ENCODE measurements at places on chromosomes 13 and 19. TPM values are rescaled to one million over a fixed set of nuclear protein-coding genes. Genes with fewer than 3 reads are reported as not detected.

MAMSTR gene
- total RNA-seq = 0.32 TPM

DNA sequence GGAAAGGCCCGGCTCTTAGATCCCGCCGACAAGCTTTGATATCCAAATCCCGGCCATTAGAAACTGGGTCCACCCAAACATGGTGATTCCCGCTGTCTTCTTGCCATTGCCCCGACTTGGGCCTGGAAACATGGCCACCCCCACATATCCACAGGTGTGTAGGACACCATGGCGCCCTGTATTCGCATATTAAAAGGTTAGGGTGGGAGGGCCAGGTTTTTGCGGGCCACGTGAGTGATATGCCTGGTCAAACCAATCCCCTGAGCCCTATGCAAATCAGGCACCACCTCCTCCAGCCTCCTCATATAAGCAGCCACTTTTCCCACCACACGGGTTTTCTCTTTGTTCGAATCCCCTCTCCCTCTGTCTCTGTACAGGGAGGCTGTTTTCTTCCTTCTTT, 766.4 kb downstream of the UQCRFS1 start:
- no peaks in the 10 kb centered on the region for H3K36me3 ChIP-seq
- DNase-seq = no peak
- H3K4me3 ChIP-seq = no peak overlapping the region
- no peak overlapping the region for H3K27ac ChIP-seq

DNA sequence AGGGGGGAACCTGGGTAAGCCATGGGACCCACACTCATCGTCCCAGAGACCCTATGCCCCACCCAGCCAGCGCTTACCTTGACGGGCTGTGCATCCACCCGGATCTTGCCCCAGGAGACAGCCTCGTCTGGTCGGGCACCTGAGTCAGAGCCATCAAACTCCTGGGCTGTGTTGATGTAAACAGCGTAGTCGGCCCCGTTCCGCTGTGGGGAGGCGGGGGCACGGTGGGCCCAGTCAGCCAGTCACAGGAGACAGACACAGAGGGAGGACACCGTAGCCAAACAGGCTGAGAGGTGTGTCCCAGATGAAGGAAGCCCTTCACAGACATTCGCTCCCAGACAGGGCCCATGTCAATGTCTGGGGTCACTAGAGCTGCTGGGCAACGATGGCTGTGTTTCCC, 5.7 kb downstream of the DHPS start:
- DNase-seq = no peak
- H3K4me1 ChIP-seq = no peaks in the 10 kb centered on the region
- no peak overlapping the region for H3K4me3 ChIP-seq

CEACAM3 gene
- total RNA-seq = not detected

DNA sequence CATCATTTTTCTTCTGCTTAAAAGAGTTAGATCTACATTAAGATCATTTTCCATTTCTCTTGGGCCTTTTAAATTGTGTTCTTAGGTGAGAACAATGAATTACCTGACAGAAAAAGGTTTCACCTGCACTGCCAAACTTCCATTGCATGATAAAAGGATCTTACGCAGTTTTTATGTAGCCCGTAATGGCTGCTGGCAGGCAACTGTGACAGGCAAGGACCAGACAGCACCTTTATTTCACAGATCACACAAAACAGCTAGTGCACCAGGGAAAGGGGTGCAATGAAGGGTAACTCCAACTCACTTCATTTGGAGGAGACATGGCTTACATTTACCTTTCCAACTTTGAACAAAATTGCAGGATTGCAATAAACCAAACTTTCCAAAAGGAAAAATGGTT, 159.8 kb downstream of the SLITRK1 start:
- no peaks in the 10 kb centered on the region for H3K27me3 ChIP-seq
- H3K36me3 ChIP-seq = no peaks in the 10 kb centered on the region
- H3K4me3 ChIP-seq = no peak overlapping the region
- no peak overlapping the region for H3K27ac ChIP-seq
- no peak for DNase-seq
- no peaks in the 10 kb centered on the region for H3K4me1 ChIP-seq

GRCh38 chr19:6126335-6126974, 9.0 kb upstream of the ACSBG2 start:
- no peaks in the 10 kb centered on the region for H3K36me3 ChIP-seq
- DNase-seq = no peak
- no peak overlapping the region for H3K4me3 ChIP-seq
- H3K27ac ChIP-seq = no peak overlapping the region
- no peaks in the 10 kb centered on the region for H3K4me1 ChIP-seq

- no peak overlapping the region for H3K27ac ChIP-seq
- no peaks in the 10 kb centered on the region for H3K4me1 ChIP-seq
- H3K4me3 ChIP-seq = no peak overlapping the region
- DNase-seq = no peak
- H3K36me3 ChIP-seq = no peaks in the 10 kb centered on the region
These were observed 24.3 kb downstream of the FGF21 start for GRCh38 chr19:48779636-48780035.

CYP4F8 gene
- not detected for total RNA-seq

- no peaks in the 10 kb centered on the region for H3K27me3 ChIP-seq
- H3K27ac ChIP-seq = no peak overlapping the region
- no peak overlapping the region for H3K4me3 ChIP-seq
These were observed 23.9 kb upstream of the MYCBP2 start for GRCh38 chr13:77350811-77351210.

DNA sequence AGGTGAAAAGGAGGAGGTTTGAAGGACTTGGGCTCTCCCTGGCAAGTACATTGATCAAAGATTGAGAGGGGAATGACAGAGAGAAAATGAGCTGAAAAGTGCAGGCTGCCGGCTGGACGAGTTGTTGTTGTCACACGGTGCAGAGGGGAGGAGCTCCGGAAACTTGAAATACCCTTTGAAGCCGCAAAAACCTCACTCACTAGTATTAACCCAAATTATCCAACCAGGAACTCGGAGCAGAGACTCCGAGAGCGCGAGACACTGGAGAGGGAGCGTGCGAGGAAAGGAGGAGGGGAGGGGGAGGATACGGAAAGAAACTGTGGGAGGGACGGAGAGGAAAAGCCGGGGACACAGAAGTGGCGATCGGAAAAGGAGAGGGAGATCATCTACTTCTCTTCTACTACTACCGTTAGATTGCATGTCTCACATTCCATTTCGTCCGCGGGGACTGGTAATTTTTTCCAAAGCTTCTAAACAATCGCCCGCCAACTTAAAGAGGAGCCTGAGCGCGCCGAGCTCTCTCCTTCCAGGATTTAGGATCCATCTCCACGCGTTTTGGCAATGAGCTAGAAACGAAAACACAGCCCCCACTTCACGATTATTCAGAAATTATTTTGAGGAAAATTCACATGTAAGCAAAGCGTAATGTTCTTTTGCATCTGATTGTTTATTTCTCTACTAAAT, at the start of gene DACH1:
Gene DACH1 (minus strand): TSS at position 74 of the 684 bp plus-strand sequence.
- DNase-seq = no peak
- no peaks in the 10 kb centered on the region for H3K36me3 ChIP-seq
- H3K27ac ChIP-seq = no peak within 1 kb of the TSS
- peaks cover 9% of the 10 kb centered on the region for H3K27me3 ChIP-seq

Data from ascending aorta (tissue), 2 donors.